Natural killer cell treated with Interleukin-12 subunit alpha and Interleukin-12 subunit beta and Interleukin-15 and Interleukin-18, amount 100 ng/mL, for 72 hours (primary cell): ENCODE measurements at places on chromosomes 1 and 21. TPM values are rescaled to one million over a fixed set of nuclear protein-coding genes. Genes with fewer than 3 reads are reported as not detected.

OR2T33 gene
- not detected for total RNA-seq

MR1 gene
- 26.9 TPM for total RNA-seq

DNA sequence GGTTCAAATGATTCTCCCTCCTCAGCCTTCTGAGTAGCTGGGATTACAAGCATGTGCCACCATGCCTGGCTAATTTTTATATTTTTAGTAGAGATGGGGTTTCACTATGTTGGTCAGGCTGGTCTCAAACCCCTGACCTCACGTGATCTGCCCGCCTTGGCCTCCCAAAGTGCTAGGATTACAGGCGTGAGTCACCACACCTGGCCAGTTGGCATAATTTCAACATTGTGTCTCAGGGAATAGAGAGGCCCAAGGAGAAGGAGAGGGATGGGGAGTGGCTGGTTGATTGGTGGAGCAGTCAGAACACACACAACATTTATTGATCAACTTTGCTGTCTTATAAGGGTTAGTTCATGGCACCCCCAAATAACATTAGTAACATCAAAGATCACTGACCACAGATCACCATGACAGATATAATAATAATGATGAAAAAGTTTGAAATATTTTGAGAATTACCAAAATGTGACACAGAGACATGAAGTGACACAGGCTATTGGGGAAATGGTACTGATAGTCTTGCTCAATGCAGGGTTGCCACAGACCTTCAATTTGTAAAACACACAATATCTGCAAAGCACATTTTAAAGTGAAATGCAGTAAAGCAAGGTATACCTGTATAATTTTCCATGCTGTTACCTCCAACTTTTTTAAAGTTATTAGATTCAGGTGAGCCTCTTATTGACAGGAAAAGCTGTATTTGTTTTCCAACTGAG, 15.8 kb upstream of the CYB5R1 start:
- H3K27me3 ChIP-seq: peaks cover 21% of the 10 kb centered on the region
- no peak overlapping the region for H3K27ac ChIP-seq
- DNase-seq: no peak
- H3K36me3 ChIP-seq: no peaks in the 10 kb centered on the region
- H3K4me3 ChIP-seq: no peak overlapping the region

- no peaks in the 10 kb centered on the region for H3K27me3 ChIP-seq
- H3K27ac ChIP-seq: peak overlapping the region; percentile 93
- H3K4me3 ChIP-seq: peak overlapping the region; percentile 88
- H3K4me1 ChIP-seq: peaks cover 39% of the 10 kb centered on the region
- peaks cover 8% of the 10 kb centered on the region for H3K36me3 ChIP-seq
Measured at GRCh38 chr21:39313042-39313570, 326 bp downstream of the BRWD1 start.

DNA sequence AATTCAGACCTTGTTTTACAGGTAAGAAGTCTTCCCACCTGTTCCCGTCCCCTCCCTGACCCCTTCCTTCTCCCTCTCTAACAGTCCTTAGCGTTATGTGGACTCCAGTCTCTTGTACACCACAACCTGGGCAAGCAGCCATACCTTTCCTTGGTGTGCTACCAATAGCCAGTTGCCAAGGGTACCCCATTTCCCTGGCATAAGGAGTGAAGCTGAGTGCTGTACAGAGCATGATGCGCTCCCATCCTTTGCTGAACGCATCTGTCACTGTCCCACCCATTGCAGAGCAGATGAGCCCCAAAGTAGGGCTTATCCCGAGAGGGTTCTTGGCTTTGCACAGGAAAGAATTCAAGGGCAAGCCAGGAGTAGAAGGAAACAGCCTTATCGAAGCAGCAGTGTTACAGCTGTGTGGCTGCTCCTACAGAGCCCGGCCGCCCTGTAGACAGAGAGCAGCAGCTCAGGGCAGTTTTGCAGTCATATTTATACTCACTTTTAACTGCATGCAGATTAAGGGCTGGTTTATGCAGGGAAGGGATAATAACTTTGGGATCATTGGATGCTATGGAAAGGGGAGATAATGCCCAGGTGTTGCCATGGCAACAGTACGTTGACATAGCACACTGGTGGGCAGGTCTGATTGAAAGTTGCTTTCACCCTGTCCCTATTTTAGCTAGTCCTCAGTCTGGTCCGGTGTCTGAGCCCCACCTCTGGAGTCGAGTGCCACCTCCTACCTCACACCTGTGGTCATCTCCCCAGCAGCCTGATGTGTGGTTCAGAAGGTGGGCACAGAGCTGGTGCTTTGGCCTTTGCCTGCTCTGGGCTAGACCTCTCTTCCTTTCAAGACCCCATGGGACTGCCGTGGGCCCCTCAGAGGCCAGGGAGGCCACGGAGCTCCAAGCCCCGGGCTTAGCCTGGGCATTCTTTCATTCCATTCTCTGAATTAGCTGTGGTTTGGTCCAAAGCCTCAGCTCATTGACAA, 5.1 kb downstream of the FHAD1 start:
- peaks cover 51% of the 10 kb centered on the region for H3K4me1 ChIP-seq
- DNase-seq: no peak
- H3K36me3 ChIP-seq: no peaks in the 10 kb centered on the region
- H3K27me3 ChIP-seq: no peaks in the 10 kb centered on the region
